ENCODE measurements at places on chromosomes 7 and 10. TPM values are rescaled to one million over a fixed set of nuclear protein-coding genes. Genes with fewer than 3 reads are reported as not detected.
A peak's percentile ranks its signal among the peaks of the same experiment; 100 is the strongest.

DNA sequence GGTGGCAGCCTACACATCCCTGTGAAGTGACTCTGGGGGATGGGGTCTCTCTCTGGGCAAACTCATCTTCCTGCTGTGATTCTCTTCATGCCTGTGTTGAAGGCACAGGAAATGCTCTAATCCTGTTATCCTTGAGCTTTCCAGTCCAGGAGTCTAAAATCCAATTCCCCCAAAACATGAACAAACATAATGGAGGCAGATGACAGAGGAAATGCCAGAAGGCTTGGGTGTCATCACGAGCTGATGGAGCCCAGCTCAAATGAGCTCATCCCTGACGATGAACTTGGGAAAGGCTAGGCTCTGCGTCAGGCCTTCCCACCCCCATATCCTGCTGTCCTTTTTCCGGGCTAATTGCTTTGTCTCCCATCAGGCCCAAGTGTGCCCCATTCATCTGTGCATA lies 165.9 kb upstream of the PODXL start:
- no peaks in the 10 kb centered on the region for H3K36me3 ChIP-seq
- H3K27ac ChIP-seq = no peak overlapping the region
- no peak for DNase-seq
- H3K4me1 ChIP-seq = no peaks in the 10 kb centered on the region
- H3K27me3 ChIP-seq = no peaks in the 10 kb centered on the region

DNA sequence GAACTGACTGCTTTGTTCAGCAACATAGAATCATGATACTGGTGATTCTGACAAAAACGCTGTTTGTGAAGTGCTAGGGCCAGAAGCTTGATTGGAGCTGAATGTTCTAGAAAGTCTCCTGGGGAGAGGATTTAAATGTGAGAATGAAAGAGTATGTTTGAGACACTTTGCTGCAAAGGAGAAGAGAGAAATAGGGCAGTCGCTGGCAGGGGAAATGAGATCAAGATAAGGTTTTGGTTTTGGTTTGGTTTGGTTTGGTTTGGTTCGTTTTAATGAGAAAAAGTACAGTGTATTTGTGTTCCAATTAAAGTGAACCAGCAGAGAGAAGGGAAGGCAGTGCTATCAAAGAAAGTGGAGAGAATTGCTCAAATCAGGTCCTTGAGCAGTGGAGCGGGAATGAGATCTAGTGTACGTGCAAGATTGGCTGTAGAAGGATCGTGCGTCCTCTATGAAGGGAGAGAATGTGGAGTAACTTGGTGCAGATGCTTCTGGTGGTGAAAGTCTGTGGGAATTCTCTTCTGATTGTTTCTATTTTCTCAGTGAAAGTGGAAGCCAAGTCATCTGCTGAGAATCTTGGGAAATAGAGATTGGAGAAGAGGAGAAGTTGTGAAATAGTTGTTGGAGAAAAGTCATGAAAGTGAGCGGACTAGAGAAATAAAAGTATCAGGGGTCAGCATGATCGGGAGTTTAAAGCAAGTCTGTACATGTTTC lies 270.5 kb downstream of the CCDC3 start:
- peak overlapping the region; percentile 1 for H3K27ac ChIP-seq
- peaks cover 9% of the 10 kb centered on the region for H3K4me1 ChIP-seq
- H3K4me3 ChIP-seq = no peak overlapping the region
- no peaks in the 10 kb centered on the region for H3K27me3 ChIP-seq

DNA sequence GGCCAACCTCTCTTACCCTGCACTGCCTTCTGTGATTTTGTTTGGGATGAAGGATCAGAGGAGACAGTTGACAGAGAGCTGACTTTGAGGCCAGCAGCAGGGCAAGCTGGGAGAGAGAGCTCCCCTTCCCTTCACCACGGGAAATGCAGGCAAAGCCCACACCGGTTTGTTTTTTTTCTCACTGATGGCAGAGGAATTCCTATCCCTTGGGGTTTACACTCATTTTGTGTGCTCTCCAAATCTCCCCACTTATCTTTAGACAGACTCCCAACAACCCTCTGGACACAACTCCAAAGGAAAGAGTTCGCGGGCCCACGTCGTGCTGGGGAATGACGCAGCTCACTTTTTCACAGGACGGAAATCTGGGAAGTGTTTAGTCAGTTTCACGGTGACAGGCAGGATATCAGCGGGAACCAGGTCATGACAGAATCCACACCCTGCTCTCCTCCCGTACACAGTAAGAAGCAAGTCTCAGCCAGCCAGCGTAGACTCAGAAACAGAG lies 68.3 kb upstream of the FAM171A1 start:
- DNase-seq = no peak
- H3K36me3 ChIP-seq = no peaks in the 10 kb centered on the region
- no peaks in the 10 kb centered on the region for H3K4me1 ChIP-seq
- no peaks in the 10 kb centered on the region for H3K27me3 ChIP-seq
- H3K27ac ChIP-seq = no peak overlapping the region
- no peak overlapping the region for H3K4me3 ChIP-seq

DNA sequence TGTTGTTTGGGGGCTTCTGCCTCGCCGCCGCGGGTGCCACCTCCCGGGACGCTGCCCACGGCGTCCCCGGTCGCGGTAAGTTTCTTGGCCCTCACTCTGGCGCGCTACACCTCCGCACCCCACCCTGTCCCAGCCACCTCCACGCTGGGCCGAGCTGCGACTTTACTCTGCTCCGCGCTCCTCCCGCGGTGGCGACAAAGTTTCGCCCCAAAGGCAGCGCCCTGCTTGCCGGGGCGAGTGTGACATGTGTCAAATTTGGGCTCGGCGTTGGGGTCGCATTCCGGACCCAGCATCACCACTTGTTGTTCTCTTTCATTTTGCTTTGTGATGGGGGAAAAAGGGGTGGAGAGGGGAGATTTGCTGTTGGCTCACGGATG lies 167.7 kb upstream of the PPP1R3A start:
- H3K4me3 ChIP-seq = peak overlapping the region; percentile 68
- no peak for DNase-seq

Gene HMX2
- polyA plus RNA-seq = 30.6 TPM

Data from GM12878 (cell line).